ENCODE measurements at places on chromosomes 12 and 14.
A peak's percentile ranks its signal among the peaks of the same experiment; 100 is the strongest.

- peak overlapping the region; percentile 96 for H3K27ac ChIP-seq
- H3K4me1 ChIP-seq, result peaks cover 49% of the 10 kb centered on the region
- H3K4me3 ChIP-seq, result peak overlapping the region; percentile 99
- H3K36me3 ChIP-seq, result no peaks in the 10 kb centered on the region
- DNase-seq, result no peak
Observed at GRCh38 chr12:112979041-112979680, 842 bp downstream of the OAS2 start.

DNA sequence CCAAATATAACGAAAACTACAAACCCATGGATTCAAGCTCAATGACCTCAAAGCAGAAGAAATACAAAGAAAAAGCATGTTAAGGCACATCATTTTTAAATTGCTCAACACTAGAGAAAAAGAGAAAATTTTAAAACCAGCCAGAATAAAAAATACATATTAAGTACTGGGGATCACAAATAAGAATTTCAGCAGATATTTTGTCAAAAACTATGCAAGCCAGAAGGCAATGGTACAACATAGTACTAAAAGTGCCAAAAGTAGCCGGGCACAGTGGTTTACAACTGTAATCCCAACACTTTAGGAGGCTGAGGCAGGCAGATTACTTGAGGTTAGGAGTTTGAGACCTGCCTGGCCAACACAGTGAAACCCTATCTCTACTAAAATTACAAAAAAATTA, 10.2 kb downstream of the SGPP1 start:
- no peak overlapping the region for H3K4me3 ChIP-seq
- peaks cover 15% of the 10 kb centered on the region for H3K4me1 ChIP-seq
- DNase-seq, result no peak

GRCh38 chr14:101761032-101761880, at the start of gene PPP2R5C:
Gene PPP2R5C (plus strand): TSS chr14:101761709. CDS start chr14:101761894, 185 bp downstream.
- H3K4me1 ChIP-seq, result peaks cover 43% of the 10 kb centered on the region
- no peaks in the 10 kb centered on the region for H3K36me3 ChIP-seq
- no peaks in the 10 kb centered on the region for H3K27me3 ChIP-seq
- peak; percentile 87 for DNase-seq

DNA sequence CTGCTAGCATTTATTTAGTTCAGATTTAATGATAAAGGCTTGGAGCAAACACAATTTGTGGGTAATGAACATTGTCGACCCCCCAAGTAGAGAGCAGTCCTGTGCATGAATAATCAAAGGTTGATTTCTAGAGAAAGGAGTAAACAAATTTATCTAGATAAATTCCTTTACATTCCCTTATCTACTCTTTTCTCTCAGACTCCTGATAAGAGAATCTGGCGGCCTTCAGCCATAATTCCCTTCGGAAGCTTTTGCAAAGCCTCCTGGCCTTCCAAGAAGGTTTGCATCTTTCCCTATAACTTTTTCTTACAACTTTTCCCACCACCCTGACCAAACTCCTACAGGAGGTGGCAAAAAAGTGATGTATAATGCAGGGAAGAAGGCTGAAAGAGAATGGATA, 42.1 kb downstream of the TMTC3 start:
- no peak overlapping the region for H3K27ac ChIP-seq
- H3K4me1 ChIP-seq, result no peaks in the 10 kb centered on the region
- no peaks in the 10 kb centered on the region for H3K27me3 ChIP-seq
- no peak overlapping the region for H3K4me3 ChIP-seq
- DNase-seq, result no peak

- no peak overlapping the region for H3K4me3 ChIP-seq
- DNase-seq, result no peak
- H3K4me1 ChIP-seq, result peaks cover 2% of the 10 kb centered on the region
- H3K36me3 ChIP-seq, result no peaks in the 10 kb centered on the region
- no peak overlapping the region for H3K27ac ChIP-seq
- H3K27me3 ChIP-seq, result peaks cover 49% of the 10 kb centered on the region
Observed at GRCh38 chr12:51682981-51683380, 91.9 kb downstream of the SCN8A start.

DNA sequence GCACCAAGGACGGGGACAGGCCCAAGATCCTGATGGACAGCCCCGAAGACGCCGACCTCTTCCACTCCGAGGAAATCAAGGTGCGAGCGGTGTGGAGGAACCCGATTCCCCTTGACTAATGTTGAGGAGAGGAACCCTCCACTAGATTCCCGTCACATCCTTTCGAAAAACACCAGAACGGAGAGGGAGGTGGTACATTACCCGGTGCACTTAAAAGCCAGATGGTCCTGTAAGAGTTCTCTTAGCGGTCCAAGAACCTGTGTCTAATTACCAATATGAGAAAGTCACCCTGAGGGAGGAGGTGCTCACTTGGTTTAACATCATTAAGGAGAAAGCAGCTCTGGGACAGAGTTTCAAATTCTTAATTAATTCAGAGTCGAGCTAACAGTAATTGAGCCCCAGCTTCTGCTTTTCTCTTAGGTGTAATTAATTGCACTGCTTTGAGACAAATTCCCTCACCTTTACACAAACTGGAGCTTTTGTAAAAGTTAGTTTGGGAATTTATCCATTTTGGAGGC, 450 bp downstream of the PRKAB1 start:
- H3K27me3 ChIP-seq, result no peaks in the 10 kb centered on the region
- DNase-seq, result no peak
- peaks cover 42% of the 10 kb centered on the region for H3K4me1 ChIP-seq
- peaks cover 4% of the 10 kb centered on the region for H3K36me3 ChIP-seq

GRCh38 chr12:87413784-87414183, 615.4 kb downstream of the C12orf50 start:
- no peaks in the 10 kb centered on the region for H3K36me3 ChIP-seq
- DNase-seq, result no peak
- no peak overlapping the region for H3K27ac ChIP-seq
- H3K27me3 ChIP-seq, result no peaks in the 10 kb centered on the region

DNA sequence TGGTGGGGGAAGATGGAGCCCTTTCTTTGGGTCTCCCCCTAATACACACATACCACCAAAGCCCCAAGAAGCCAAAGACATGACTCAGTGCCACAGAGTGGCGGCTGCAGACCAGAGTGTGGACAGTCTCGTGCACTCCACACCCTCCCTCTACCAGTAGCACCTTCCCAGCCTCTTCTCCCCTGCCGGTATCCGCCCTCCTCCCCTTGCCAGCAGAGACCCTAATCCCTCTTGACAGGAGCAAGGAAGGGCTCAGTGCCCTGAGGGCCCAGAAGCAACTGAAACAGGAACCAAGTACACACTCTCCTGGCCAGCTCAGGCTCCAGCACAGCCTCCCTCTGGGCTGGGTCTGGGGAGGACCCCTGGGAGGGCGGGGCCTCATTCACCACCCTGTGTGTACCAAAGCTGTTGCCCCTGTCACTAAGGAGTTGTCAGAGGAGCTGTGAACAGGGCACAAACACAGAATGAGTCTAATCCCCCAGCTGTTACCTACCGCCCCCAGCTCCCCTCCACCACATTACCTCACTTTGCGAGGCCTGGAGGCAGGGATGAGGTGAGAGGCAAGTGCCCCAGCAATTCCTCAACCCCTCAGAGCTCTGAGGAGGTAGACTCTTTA, 8.2 kb downstream of the SPRYD3 start:
- H3K36me3 ChIP-seq, result peaks cover 5% of the 10 kb centered on the region
- H3K27me3 ChIP-seq, result no peaks in the 10 kb centered on the region
- DNase-seq, result no peak
- peak overlapping the region; percentile 66 for H3K27ac ChIP-seq
- no peak overlapping the region for H3K4me3 ChIP-seq

- peak within 1 kb of the TSS; percentile 89 for H3K4me3 ChIP-seq
- H3K36me3 ChIP-seq, result peaks cover 12% of the 10 kb centered on the region
- H3K27me3 ChIP-seq, result peaks cover 50% of the 10 kb centered on the region
- peak within 1 kb of the TSS; percentile 72 for H3K27ac ChIP-seq
- DNase-seq, result no peak
Observed at GRCh38 chr14:23352506-23353432, at the start of gene SLC22A17. Gene SLC22A17 (minus strand): TSS chr14:23352887.

DNA sequence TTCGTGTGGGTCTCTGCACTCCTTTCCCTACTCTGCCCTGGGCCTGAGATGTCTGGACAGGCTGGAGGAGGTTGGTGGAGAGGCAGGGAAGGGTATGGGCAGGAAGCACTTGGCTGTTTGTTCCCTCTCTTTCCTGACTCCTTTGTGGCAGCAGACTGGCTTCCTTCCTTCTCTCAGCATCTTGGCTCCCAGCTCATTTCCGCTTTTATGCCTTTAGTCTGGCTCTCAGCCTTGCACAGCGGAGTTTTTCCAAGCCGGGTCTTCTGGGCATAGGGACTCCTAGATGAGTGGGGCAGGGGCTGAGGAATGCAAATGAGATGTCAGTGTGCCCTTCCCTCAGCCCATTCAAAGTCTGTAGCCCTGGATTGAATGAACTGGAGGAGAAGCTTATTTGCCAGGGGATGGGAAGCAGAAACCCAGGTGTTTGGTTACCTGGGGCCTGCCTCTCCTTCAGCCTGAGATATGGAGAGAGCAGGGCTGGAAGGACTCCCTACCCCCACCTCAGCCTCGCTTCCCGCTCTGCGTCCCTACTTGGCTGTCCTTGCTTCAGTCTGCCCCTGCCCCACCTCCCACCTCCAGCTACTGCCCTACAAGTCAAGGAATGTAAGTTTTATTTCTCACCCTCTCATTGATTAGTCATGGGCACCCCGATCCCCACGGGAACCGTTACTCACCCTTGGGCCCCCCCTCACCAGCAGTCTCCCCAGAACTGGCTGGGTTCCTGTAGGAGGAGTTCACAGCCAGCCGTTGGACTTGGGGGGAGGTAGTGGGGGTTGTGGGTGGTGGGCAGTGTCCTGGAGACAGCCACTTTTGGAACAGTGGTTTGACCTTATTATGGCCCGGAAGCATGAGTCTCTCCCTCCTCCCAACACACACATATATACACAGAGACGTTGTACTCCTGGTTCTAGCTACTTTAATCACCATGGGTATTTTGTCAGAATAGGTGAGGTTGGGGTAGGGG, 9.3 kb upstream of the ITGA5 start:
- H3K4me1 ChIP-seq, result peaks cover 48% of the 10 kb centered on the region
- peak overlapping the region; percentile 70 for H3K27ac ChIP-seq
- peaks cover 8% of the 10 kb centered on the region for H3K36me3 ChIP-seq

- no peaks in the 10 kb centered on the region for H3K27me3 ChIP-seq
- H3K4me1 ChIP-seq, result no peaks in the 10 kb centered on the region
- H3K4me3 ChIP-seq, result no peak overlapping the region
- H3K36me3 ChIP-seq, result no peaks in the 10 kb centered on the region
- no peak overlapping the region for H3K27ac ChIP-seq
Observed at GRCh38 chr14:38512236-38512635, 256.3 kb upstream of the CLEC14A start.

GRCh38 chr14:103137689-103138300, 14.5 kb downstream of the TNFAIP2 start:
- no peak overlapping the region for H3K4me3 ChIP-seq
- DNase-seq, result no peak
- H3K4me1 ChIP-seq, result no peaks in the 10 kb centered on the region

DNA sequence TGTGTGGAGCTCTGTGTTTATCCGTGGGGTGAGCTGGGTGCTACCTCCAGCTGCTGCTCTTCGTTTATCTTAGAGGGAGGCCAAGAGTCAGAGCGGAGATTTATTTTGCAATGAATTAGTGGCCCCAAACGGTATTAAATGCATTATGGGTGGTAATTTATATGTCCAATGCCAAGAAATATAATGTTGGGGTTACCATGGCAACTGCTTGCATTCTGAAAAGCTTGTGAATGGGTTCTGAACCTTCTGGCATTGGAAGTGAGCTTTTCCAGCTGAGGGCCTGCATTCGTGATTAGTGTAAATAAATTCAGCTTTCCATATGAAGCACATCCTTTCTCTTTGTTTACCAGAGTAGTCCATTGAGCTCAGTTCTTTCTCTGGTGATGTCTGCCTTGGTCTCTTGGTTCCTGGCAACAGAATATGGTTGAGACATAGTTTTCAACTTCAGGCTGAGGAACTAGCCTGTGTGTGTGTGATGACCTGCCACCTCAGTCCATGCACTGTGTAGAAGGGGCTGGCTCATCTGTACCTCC, 51.8 kb downstream of the TRAF3 start:
- peaks cover 42% of the 10 kb centered on the region for H3K4me1 ChIP-seq
- DNase-seq, result no peak
- no peaks in the 10 kb centered on the region for H3K36me3 ChIP-seq
- H3K27me3 ChIP-seq, result no peaks in the 10 kb centered on the region
- peak overlapping the region; percentile 62 for H3K27ac ChIP-seq

DNA sequence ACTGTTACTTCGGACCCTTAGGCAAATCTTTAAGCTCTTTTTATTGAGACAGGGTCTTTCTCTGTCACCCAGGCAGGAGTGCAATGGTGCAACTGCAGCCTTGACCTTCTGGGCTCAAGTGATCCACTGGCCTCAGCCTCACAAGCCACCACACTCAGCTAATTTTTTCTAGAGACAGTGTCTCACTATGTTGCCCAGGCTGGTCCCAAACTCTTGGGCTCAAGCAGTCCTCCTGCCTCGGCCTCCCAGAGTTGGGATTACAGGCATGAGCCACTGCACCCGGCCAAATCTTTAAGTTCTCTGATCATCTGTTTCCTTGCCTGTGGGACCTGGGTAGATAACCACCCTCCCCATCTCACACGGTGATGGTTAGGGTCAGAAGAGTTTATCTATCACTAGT, 2.3 kb upstream of the GPX2 start:
- peaks cover 8% of the 10 kb centered on the region for H3K36me3 ChIP-seq
- H3K27ac ChIP-seq, result peak overlapping the region; percentile 39
- no peak overlapping the region for H3K4me3 ChIP-seq
- peaks cover 30% of the 10 kb centered on the region for H3K4me1 ChIP-seq
- DNase-seq, result no peak

- H3K36me3 ChIP-seq, result no peaks in the 10 kb centered on the region
- no peaks in the 10 kb centered on the region for H3K27me3 ChIP-seq
- no peak for DNase-seq
- no peak overlapping the region for H3K4me3 ChIP-seq
- no peak overlapping the region for H3K27ac ChIP-seq
Observed at GRCh38 chr12:53424626-53425514, 1.2 kb downstream of the AMHR2 start.

DNA sequence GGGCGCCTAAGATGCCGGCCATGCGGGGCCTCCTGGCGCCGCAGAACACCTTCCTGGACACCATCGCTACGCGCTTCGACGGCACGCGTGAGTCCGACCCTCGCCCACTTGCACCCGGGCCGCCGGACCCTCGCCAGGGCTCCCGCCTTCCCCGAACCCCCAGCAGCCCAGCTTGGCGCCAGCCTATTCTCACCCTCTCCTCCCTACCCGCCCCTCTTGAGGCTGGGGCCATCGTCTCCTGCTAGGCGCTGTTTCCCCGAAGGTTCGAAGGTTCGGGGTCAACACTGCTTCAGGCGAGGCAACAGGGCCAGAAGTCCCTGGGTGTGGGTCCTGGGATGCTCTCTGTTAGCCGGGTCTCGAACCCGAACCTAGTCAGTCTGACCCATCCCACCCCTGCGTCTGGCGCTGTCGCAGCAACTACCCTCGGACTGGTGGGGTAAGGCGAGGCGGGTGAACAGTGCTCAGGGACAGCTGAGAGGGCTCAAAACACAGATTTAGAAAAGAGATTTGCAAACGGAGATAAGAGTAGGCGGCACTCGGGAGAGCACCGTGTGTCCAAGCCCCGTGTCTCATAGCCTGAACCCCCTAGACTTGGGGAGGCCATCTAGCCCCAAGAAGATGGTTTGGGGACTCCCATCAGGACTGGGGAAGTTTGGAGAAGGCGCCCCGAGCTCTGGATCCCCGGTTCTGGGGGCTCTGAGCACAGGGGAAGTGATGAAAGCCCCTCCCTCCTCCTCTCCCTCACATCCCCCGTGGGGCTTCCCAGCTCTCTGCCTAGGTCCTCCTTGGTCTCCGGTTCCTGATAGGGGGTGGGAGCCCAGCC, 787 bp downstream of the KCNH3 start:
- H3K27ac ChIP-seq, result peak overlapping the region; percentile 74
- DNase-seq, result no peak
- peak overlapping the region; percentile 80 for H3K4me3 ChIP-seq
- H3K27me3 ChIP-seq, result no peaks in the 10 kb centered on the region

- peaks cover 41% of the 10 kb centered on the region for H3K27me3 ChIP-seq
- H3K27ac ChIP-seq, result no peak overlapping the region
- no peak for DNase-seq
- H3K4me3 ChIP-seq, result no peak overlapping the region
- H3K4me1 ChIP-seq, result no peaks in the 10 kb centered on the region
Observed at GRCh38 chr12:3320881-3321509, 170.0 kb upstream of the PRMT8 start.
